Inflammatory macrophage treated with lipopolysaccharide for 1 hour (primary cell): ENCODE measurements at places on chromosomes 7 and 10.

- no peak for DNase-seq
Measured at GRCh38 chr7:154881026-154881425, 121.9 kb downstream of the PAXIP1 start.

GRCh38 chr7:148854983-148855382 lies 29.1 kb downstream of the EZH2 start:
- no peak for DNase-seq

GRCh38 chr10:113261611-113262091 lies 291.2 kb upstream of the HABP2 start:
- no peak for DNase-seq

GRCh38 chr7:150778738-150779301 lies 21.3 kb downstream of the TMEM176B start:
- peak; percentile 97 for DNase-seq

GRCh38 chr7:86485827-86486226 lies 157.9 kb upstream of the GRM3 start:
- no peak for DNase-seq

DNA sequence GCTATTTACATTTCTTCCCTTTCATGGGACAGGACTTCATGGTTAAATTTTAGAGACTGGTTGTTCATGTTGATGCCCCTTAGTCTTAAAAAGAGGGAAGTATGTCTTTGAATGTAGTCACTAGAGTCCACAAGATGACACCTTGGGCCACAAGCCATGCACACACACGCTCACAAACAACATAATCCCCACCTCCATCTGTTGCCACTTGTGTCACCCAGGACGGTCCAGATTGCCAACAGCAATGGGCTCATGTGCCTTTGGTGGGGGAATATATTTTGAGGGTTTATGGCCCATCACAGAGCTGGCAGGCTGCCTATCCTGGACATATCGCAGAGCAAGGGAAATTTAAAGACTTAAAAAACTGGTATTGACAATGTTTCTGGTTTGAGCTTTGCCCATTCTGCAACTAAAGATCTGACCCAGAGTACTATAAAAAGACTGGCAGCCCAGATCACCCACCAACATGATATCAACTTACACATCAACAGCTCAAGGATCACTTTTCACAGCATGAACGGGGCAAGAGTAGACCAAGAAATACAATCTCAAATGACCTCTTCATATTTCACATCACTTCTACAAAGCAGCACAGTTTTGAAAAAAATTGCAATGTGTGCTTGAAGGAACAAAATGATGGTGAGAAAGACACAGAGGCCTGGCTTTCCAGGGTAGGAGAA lies 50.5 kb downstream of the STRA8 start:
- no peak for DNase-seq
